ENCODE measurements at places on chromosomes 13 and 19. TPM values are rescaled to one million over a fixed set of nuclear protein-coding genes. Genes with fewer than 3 reads are reported as not detected.

DHRS12 gene
- 13.9 TPM for total RNA-seq

B3GNT3 gene
- total RNA-seq: 0.55 TPM

GRCh38 chr19:13712767-13713201 is 51.5 kb upstream of the MRI1 start:
- no peak for DNase-seq

KLK14 gene
- not detected for total RNA-seq

DCLK1 gene
- total RNA-seq: 14.5 TPM

GRCh38 chr19:58385313-58385890 is 1.7 kb upstream of the RPS5 start:
- DNase-seq: no peak

DNA sequence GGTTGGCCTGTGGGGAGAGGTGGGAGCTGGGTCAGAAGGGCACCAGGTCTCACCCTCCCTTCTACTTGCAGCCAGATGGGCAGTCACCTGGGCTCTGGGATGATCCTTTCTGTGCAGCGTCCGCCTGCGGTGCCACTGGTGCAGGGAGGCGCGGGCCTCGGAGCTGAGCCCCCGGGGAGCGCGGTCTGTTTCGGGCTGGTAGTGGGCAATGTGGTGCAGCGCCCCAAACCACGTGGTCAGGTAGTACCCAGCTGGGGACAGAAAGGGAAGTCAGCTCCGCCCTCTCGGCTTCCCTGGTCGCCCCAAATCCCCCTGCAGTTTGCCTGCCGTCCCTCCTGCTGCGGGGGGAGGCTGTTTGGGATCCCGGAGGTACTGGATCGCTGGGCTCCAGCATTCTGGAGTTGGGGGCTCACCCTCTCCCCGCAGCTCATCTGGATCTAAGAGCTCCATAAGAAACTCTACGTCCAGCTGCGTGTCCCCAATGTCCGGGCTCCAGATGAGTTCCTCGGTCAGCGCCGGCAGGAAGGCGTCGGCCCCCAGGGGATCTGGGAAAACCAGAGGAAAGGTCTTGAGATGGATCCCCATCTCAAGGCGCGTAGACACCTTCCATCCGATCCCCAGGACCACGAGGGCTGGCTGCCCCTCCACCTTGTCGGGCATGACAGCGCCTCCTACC is 8.8 kb downstream of the RINL start:
- DNase-seq: no peak

- no peak for DNase-seq
Observed at GRCh38 chr13:99164226-99164625, 36.4 kb upstream of the UBAC2 start.

DNA sequence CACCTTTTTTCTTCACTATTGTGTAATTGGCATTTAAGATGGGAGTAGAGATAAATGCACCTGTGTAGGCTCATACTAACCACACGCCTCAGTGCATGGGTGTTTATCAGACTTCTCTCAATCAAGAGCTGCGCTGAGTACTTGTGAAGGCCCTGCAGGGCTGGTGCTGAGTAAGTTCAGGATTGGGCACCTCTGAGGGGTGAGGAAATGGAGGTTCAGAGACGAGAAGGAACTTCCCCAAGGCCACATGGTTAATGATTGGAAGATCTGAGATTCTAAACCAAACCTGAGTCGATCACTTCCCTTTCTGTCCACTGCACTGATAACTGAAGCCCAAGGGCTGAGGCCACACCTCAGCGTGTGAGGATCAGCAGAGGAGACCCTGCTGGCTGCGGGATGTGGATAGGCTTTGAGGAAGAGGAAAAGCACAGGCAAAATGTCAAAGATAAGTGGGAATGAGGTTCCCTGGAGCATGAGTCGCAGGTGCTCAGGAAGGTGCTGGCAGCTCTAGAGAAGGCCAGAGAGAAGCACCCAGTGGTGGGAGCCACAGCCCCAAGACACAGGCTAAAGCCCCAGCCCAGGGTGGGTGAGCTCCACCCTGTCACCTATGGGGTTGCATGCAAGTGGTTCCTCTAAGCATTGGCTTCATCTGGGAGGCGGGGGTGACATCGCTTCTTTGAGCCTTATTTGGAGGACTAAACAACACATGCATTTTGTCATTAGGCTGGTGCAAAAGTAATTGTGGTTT is 32.3 kb upstream of the GJB6 start:
- DNase-seq: no peak

TNFSF9 gene
- total RNA-seq: 0.16 TPM

- DNase-seq: no peak
Observed at GRCh38 chr13:83681547-83681946, 200.7 kb downstream of the SLITRK1 start.

GRCh38 chr13:25178070-25178469 is 6.0 kb upstream of the AMER2 start:
- DNase-seq: no peak

ERFL gene
- total RNA-seq: not detected

- DNase-seq: no peak
Observed at GRCh38 chr19:56138069-56138468, 3.0 kb upstream of the ZNF444 start.

TMEM221 gene
- not detected for total RNA-seq

GRCh38 chr13:105908586-105908985 is 626.9 kb downstream of the EFNB2 start:
- no peak for DNase-seq

DNA sequence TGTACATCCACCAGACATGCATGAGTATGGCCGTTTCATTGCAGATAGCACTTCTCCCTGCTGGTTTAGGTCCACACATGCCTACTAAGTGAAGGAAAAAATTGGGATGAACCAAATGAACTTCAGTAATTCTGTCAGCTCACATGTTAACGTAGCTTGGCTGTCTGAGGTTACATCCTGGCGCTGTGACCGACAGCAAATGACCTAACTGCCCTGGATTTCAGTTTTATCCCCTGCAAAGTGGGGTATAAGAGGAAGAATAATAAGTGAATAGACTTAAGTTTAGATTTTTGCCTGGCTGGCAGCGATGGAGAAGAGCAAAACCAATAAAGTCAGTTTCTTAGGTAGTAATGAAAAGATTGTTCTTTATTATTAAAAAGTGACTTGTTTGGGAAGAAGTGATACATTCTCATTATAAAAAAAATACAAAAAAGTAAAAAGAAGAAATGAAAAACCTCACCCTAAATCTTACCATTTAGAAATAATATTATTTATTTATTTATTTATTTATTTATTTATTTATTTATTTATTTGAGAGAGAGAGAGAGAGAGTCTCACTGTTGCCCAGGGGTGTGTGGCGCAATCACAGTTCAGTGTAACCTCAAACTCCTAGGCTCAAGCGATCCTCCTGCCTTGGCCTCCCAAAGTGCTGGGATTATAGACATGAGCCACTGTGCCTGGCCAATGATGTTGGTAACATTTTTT is 4.2 kb upstream of the RNF113B start:
- DNase-seq: no peak

ANKLE1 gene
- total RNA-seq: 0.54 TPM

GRCh38 chr13:110989331-110989730 is 74.5 kb upstream of the ANKRD10 start:
- no peak for DNase-seq

DNA sequence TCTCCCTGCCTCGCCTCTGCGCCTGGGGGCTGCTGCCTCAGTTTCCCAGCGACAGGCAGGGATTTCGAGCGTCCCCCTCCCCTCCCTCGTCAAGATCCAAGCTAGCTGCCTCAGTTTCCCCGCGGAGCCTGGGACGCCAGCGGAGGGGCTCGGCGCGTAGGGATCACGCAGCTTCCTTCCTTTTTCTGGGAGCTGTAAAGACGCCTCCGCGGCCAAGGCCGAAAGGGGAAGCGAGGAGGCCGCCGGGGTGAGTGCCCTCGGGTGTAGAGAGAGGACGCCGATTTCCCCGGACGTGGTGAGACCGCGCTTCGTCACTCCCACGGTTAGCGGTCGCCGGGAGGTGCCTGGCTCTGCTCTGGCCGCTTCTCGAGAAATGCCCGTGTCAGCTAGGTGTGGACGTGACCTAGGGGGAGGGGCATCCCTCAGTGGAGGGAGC is 722 bp upstream of the ICAM1 start:
- DNase-seq: peak; percentile 83

DCT gene
- 0.36 TPM for total RNA-seq

NPAS1 gene
- not detected for total RNA-seq

IQCN gene
- 1.6 TPM for total RNA-seq

GRCh38 chr13:99797691-99798090 is 173.9 kb downstream of the ZIC5 start:
- DNase-seq: no peak

GRCh38 chr13:49869519-49869918 is 66.6 kb downstream of the SPRYD7 start:
- no peak for DNase-seq

NFIX gene
- 44.1 TPM for total RNA-seq

GRCh38 chr19:17357078-17357666 is 19.8 kb downstream of the GTPBP3 start:
- DNase-seq: no peak

GRCh38 chr13:71727662-71728061 is 139.3 kb downstream of the DACH1 start:
- no peak for DNase-seq

GRCh38 chr19:17192751-17193150 is 22.4 kb upstream of the USE1 start:
- no peak for DNase-seq

GRCh38 chr13:76630629-76631230 is 255.5 kb downstream of the KCTD12 start:
- no peak for DNase-seq

- DNase-seq: peak; percentile 97
Observed at GRCh38 chr13:51803422-51804294, at the start of gene DHRS12. Gene DHRS12, minus strand, starts transcription at chr13:51804163. Its CDS starts 4,504 bp downstream, at chr13:51799659.

DNA sequence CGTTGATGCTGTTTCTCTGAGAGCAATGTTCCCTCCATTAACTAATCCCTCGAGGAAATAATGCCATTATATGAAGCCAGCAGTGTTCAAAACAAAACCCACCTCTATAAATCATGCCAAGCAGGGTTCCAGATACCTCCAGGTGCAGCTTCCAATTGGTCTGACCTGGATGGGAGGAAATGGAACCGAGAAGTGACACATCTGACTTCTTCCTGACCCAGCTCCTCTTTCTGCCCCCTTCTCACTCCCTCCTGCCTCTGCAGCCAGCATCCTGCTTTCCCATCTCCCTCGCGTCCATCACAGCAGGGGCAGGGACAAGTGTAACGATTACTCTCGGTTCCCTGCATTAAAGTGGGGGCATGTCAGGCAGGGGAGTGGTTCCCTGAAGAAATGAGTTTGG is 37.5 kb downstream of the HSPH1 start:
- DNase-seq: no peak

- DNase-seq: no peak
Observed at GRCh38 chr19:29367791-29368222, 154.9 kb upstream of the UQCRFS1 start.

- DNase-seq: no peak
Observed at GRCh38 chr19:8041531-8041931, 11.0 kb upstream of the CCL25 start.

DNA sequence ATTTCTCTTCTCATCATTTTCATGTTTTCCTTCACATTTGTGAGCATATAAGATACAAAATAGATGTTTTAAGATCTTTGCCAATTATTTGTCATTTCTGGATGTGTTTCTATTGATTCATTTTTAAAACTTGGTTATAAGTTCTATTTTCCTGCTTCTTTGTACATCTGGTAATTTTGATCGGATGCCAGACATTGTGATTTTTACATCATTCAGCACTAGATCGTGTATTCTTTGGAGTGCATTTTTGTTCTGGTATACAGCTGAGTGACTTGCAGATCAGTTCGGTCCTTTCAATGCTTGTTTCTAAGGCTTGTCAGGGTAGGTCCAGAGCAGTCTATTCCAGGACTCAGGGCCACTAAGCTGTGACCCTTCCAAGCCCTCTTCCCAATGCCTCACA is 198.2 kb downstream of the KLF12 start:
- no peak for DNase-seq

DNA sequence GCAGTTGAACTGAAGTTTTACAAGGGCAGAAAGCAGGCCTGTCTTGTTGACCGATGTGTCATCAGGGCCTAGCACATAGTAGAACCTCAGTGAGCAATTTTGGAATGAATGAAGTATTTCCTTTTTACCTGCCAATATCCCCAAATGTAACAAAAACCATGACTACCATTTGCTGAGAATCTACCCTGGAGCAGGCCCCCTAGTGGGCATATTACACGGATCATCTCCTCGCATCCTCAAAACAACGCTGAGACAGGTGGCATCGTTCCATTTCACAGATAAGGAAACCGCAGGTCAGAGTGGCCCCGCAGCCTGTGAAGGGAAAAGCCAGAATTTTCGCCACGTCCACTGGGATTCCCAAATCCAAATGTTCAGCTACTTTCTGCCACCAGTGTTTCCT is 77.9 kb downstream of the CACNA1A start:
- DNase-seq: no peak

DNA sequence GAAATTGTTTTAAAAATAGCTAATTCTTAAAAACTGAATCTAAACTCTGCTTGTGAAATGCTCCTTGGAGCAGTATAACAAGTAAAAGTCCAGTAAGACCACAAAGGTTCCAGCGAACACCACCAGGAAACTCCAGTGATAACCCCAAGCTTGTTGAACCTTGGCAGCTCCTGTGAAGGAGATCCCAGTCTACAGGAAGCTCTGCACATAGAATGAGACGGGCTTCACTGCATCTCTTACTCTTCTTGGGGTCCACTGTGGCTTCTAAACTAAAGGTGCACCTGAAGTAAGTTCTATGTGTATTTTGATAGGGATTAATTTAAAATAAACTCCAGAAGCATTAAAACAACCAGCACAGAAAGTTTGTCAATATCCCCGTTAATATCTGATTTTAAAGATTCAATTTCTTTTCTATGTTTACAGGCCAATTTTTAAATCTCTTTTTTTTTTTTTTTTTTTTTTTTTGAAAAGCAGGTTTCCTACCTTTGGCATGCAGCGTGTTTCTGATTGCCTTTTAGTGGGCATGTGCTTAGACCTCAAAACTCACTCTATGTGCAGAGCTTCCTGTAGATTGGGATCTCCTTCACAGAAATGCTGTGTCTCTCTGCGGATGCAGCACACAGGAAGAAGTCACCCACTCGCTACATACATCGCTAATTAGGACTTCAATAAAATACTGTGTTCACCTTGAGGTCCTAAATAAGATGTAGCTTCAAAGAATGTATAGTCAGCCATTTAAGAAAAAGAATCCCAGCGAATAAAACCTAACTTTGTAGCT is 508.5 kb downstream of the KLF12 start:
- DNase-seq: no peak

- DNase-seq: no peak
Observed at GRCh38 chr19:55304279-55304978, 20.6 kb downstream of the BRSK1 start.

- DNase-seq: no peak
Observed at GRCh38 chr13:95603887-95604555, 40.5 kb downstream of the DZIP1 start.

GJB6 gene
- total RNA-seq: not detected

RNF113B gene
- not detected for total RNA-seq

PRSS57 gene
- not detected for total RNA-seq

SYT5 gene
- total RNA-seq: 7.8 TPM

- no peak for DNase-seq
Observed at GRCh38 chr19:46824890-46825730, 25.5 kb downstream of the AP2S1 start.

- DNase-seq: no peak
Observed at GRCh38 chr13:67308004-67308772, 78.1 kb upstream of the PCDH9 start.

VSTM1 gene
- not detected for total RNA-seq

LILRA5 gene
- total RNA-seq: 2.5 TPM

Data from sigmoid colon (tissue), 7 donors.